ENCODE measurements at places on chromosomes 5 and 9. TPM values are rescaled to one million over a fixed set of nuclear protein-coding genes. Genes with fewer than 3 reads are reported as not detected.

DNA sequence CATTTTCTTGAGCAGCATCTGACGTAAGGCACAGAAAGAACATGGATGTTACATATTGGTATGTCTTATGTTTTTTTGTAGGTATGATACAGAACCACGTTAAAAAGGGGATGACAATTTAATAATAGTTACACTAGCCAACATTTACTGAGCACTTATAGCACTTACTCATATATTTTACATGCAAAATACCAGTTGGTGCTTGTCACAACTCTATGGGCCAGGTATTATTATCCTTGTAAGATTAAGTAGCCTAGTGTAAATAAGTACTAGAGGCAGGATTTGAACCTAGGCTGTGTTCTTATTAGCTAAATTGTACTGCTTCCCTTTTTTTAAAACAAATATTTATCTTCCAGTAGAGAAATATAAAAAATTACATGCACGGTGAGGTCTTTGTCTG is 83.5 kb downstream of the RANBP17 start:
- no peak for DNase-seq

- no peak for DNase-seq
Measured at GRCh38 chr5:169051351-169051750, 249.6 kb downstream of the SLIT3 start.

GRCh38 chr5:36744773-36745589 is 131.6 kb upstream of the NIPBL start:
- DNase-seq = no peak

DNA sequence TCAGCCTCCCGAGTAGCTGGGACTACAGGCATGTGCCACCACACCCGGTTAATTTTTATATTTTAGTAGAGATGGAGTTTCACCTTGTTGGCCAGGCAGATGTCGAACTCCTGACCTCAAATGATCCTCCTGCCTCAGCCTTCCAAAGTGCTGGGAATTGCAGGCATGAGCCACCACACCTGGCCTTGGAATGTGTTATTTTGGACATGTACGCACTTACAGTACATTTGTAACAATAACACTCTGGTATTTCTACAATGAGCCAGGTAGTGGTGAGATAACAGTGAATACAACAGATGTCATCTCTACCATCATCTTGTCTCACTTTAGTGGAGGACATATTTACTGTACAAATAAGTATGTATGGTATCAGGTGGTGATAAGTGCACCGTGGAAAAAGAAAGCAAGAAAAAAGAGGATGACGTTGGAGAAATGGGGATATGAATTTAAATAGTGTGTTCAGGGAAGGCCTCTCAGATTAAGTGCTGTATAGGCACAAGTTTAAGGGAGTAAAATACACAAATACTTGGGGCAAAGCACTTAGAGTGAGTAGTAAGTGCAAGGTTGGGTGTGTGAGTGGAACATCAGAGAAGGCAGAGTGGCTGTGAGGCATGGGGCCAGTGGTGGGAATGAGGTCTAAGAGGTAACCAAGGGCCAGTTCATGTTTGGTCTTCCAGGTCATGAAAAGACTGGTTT is 100.1 kb downstream of the CDC42SE2 start:
- no peak for DNase-seq

DNA sequence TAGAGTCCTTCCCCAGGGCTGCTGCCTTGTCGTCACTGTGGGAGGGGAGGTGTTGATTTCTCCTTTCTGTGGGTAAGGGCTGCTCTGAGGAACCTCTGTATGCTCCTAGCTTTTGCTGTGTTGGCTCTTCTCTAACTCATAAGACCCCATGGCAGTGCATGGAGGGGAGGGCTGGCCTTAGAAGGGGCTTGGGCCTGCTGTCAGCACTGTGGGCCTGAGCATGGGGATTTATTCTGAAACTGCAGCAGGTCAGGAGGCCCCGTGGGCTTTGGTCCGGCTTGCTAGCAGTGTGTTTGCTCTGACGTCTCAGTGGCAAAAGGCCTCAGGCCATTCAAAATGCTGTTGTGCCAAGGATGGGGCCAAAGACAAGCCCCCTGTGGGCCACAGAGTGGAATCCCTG is 6.8 kb downstream of the FGF18 start:
- no peak for DNase-seq

DNA sequence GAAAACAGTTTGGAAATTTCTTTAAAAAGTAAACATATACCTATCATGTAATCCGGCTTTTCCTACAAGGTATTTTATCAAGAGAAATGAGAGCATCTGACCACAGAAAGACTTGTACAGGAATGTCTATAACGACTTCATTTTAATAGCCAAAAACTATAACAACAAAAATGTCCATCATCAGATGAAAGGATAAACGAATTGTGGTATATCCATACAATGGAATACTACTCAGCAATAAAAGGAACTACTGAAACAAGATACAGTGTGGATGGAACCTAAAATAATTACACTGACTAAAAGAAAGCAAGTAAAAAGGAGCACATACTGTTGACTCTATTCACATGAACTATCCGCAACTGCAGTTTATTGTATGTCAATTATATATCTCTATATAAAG is 1.4 kb upstream of the FTMT start:
- no peak for DNase-seq

DNA sequence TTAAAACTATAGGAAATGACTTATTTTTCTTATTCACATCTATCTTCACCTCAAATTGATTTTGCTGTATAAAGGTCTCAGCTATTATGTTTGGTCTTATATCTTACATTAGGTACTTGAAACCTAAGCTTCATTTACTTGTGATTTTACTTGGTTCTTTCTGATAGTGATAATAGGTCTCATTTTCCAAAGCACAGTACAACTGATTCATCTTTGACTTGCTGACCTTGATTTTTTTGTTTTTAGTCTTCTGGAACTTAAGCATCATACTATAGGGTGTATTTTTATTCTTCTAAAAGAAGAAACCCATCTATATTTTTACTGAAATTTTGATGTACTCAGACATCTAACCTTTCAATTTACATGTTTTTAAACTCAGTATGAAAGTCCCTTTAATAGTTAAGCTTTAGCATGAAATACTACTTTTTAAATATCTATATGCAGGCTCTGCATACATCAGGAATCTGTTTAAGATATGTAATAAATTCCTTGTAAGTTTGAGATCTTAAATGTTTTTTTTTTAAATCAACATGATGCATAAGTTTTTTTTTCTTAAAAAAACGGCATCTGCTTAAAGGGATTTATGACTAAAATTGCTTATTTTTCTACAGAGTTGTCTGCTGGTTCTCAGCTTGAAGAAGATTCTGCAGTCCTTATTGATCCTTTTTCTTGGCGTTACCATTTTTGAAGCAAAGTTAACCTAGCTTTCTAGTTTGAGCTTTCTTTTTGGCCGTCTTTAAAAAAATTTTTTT is 13.3 kb downstream of the MATR3 start:
- no peak for DNase-seq

- DNase-seq = no peak
Measured at GRCh38 chr5:41834506-41834905, 35.7 kb downstream of the OXCT1 start.

DNA sequence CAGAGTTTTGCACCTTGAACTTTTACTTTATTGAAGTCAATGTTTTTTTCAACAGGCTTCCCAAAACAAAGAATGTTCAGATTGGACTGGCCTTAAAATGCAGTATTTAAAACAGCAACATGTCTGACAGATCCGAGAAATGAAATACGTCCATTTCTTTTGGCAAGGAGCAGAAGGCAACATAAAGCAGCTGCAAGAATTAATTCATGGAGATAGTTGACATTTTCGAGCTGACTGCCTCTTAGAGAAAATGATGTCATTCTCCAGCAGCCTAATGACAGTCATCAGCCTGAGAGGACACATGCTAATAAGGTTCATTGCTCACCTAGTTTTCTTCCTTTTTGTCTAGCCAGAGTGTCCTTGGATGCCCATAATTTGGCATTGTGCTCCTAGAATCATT is 232.2 kb upstream of the SEMA6A start:
- no peak for DNase-seq

DNA sequence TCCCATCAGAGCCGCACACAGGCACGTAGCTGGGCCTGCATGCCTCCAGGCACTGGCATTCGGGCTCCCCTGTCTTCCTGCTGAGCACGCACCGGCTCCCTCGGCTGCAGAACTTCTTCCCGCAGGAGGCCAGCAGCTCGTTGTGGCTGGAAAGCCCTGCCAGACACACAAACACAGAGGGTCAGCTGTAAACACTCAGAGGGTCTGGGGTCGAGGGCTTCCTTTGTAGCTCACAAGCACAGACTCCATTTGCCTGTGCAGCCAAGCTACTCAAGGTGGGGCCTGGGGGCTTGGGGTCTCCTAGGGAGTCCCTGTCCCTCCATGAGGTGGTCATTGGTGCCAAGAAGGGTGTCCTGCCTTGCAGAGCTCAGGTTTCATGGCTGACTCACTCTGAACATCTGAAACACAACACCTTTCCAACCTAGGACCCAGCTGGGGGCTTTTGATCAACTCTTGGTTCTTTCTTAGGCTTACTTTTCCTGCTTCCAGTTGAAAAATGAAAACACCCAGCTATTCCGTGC is 211.4 kb downstream of the FSTL4 start:
- no peak for DNase-seq

GRCh38 chr9:89781838-89782540 is 177.2 kb downstream of the GADD45G start:
- no peak for DNase-seq

- DNase-seq = no peak
Measured at GRCh38 chr5:126383776-126384175, 39.4 kb upstream of the GRAMD2B start.

DNA sequence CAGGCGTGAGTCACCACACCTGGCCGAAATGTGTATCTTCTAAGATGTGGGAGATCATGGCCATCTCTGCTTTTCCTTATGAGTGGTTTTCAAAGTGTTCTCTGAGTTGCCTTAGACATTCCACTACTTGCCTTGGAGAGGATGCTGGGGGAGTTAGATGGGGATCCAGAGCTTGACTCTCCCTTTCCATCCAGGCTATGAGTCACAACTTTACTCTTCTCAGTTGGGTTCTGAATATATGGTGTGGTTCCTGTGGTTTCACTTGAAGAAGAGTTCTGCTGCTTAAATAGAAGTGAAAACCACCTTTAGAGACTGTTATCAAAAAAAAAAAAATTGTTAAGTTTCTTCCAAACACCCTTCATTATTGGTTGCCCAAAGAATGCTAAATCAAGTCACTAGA is 217.6 kb downstream of the ZNF608 start:
- DNase-seq = peak; percentile 21

- DNase-seq = no peak
Measured at GRCh38 chr9:111961009-111961408, 64.4 kb downstream of the UGCG start.

DNA sequence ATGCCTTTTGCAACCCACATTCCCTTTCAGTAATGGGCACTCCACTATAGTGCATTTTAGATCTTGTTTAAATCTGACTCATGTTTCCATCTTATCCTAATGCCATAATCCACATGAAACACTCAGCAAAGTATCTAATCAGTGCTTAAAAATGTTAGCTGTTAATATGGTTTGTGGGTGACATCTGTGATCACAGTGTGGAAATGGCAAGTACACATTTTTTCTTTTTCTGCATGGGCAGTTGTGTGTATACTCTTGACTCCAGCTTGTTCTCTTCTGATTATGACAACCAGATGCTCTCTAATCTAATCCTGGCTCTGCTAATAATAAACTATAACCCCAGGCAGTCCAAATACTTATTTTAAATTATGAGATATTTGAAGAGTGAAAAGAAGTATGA is 103.3 kb downstream of the EDIL3 start:
- DNase-seq = no peak

DNA sequence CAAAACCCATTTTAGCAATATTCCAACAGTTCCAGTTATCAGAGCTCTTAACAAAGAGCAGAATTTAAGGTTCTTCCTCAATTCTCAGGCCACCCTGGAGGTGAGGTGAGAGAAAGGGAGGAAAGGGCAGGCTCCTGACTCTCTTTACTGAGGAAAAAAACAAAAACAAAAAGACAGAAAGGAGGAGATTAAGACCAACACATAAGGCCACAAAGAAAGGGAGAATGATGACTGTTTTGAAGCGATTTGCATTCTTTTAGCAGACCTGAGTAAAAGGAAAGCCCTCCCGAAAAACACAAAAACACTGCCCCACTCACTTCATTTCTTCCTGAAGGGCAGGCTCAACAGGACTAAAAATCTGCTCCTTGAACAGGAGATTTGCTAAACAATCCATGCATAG is 300.5 kb downstream of the ARL15 start:
- no peak for DNase-seq

- DNase-seq = no peak
Measured at GRCh38 chr9:85528142-85528541, 213.6 kb downstream of the AGTPBP1 start.

DNA sequence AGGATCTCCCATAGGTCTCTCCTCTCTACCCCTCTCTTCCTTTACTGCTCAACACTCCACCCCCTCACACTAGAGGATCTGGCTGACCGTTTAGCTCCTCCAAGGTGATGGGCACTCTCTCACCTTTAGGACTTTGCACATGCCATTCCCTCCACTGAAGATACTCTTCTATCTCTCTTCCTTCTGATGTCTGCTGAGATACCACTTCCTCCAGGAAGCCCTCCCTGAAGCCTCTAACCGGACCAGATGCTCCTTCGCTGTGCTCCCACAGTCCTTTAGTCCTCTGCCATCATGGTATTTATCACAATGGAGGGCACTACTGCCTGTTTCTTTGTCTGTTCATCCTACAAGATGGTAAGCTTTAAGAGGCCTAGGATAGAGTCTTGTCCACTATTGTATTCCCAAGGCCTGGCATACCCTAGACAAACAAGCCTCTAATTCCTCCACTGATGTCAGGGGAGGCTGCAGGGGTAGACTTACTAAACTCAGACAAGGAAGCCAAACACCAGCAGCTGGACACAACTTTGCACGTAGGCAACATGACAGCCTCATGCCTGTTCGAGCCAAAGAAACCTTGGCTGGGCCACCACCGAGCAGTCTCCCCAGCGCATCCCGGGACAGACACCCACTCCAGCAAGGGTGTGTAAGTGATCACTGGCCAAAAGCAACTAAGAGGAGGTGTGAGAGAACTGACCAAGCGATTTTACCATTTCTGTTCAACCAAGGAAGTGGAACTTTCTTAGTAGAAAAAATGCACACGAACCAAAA is 20.2 kb downstream of the ORM2 start:
- DNase-seq = no peak

DNA sequence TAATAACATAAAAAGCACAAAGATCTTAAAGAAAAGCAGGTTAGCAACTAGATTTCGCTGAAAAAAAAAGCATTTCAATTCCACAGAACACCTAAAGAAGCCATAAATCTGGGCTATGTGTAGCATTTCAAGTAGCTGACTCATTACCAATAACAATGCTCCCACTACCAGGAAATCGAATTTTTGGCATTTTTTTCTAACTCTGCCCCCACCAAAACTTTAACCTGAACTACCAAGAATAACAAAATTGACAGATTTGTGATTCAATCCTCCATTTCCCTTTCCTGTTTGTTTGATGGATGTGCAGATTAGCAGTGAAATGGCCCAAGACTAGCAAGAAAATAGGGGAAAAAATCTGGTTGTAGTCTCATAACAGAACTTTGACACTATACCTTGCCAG is 180.2 kb downstream of the RASEF start:
- no peak for DNase-seq

Gene SPZ1
- total RNA-seq = not detected

Gene ESM1
- total RNA-seq = not detected

Gene DMRTA1
- total RNA-seq = 1.4 TPM

Gene TSTD2
- 8.5 TPM for total RNA-seq

Gene IRGM
- total RNA-seq = not detected

Gene ADGRD2
- total RNA-seq = not detected

Measured in H4 (cell line).